Caco-2 (cell line): ENCODE measurements at places on chromosomes 3 and 15.

GRCh38 chr15:74413350-74414080 lies 20.2 kb downstream of the SEMA7A start:
- no peak for DNase-seq

GRCh38 chr3:141661229-141662196 lies 76.6 kb upstream of the RNF7 start:
- no peak for DNase-seq

GRCh38 chr3:159146856-159147435 lies 345.1 kb downstream of the MFSD1 start:
- no peak for DNase-seq

GRCh38 chr3:76264496-76264895 lies 479.1 kb upstream of the ZNF717 start:
- no peak for DNase-seq

DNA sequence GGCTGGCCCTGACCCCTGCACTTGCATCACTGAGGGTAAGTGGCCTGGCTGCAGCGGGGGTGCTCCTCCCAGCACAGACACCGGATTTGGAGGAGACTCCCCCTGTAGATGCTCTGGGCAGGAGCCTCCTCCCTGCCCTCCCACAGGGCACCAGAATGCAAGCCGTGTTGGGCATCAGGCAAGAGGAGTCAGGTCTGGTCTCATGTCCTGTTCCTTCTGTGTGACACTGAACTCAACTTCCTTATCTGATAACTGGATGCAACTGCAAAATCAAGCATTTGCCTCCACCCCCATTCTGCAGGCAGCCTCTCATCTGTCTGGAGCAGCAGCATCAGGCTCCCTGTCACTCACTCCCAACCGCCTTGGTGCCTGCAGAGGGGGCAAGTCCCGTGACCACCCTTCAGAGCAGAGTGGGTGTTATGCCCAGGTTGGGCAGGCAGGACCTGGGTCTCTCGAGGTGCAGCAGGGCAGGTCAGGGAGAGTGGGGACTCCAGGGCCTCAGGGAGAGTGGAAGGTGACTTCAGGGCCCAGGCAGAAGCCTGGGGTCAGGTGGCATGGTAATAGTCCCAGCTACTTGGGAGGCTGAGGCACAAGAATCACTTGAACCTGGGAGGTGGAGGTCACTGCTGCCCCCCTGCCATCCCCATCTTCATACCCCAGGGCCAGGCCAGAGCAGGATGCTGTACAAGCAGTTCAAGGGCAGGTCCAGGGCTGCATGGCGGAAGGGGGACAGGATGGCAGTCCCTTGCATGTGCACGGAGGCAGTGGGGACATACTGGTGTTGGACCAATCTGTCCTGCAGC lies 10.5 kb upstream of the RPL29 start:
- DNase-seq = no peak
